Activated naive CD4-positive, alpha-beta T cell (primary cell): ENCODE measurements at places on chromosomes 6 and 20.

DNA sequence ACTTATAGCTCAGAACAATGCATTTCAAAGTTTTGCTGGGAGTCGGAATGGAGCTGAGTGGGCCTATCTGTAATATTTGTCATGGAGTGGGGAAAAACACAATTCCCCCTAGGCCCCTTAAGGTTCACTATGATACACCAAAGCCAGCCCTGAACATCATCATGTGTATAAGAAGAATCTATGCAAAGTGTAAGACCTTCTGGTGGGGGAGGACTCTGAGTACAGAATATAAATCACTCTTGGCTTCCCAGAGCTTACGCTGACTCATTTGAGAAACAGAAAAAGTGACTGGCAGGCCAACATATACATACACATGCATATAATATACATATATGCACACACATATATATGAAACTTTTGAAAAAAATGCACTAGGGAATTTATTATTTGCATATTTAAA, 54.1 kb upstream of the UBR2 start:
- no peak for DNase-seq

DNA sequence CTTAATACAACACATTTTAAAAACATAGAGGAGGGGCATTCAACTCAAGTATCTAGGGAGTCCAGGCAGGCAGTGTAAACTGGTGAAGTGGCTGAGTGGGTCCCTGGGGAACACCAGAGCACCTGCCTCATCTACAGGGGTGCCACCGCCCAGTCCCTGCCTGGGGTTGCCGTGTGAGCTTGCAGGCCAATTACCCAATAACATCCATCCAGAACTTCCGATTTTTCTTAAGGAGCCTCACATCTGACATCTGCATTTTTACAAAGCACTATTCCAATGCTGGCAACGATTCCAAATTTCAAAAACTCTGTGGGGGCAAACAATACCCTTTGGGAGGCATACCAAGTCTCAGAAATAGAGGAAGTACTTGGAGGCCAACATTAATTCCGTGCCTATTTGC, 288.4 kb upstream of the TSHZ2 start:
- DNase-seq = no peak

DNA sequence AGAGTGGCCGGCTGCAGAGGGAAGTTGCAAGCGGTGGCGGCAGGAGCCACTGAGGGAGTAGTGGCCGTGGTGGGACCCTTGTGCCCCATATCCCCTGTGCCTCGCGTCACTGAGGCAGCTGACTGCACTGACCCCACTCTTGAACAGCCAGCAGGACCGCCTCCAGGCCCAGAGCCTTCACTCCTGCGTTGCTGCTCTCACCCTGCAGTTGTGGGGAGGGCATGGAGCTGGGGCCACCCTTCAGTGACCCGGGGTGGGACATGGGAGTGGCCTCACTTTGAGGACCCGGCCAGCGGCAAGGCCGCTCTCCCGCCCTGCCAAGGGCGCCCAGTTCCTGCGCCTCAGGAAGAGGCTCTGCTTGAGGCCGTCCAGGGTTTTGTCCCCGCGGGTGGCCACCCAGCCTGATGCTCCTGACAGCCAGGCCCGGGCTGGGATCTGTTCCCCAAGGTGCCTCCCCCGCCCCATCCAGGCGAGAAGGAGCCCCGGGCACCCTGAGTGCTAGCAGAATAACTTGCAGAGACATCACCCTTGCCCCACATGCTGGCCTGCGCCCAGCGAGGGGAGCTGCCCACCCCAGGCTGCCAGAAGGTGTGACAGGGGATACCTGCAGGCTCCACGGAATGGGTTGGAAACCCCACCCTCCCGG, 44.4 kb downstream of the HLA-DRA start:
- no peak for DNase-seq

DNA sequence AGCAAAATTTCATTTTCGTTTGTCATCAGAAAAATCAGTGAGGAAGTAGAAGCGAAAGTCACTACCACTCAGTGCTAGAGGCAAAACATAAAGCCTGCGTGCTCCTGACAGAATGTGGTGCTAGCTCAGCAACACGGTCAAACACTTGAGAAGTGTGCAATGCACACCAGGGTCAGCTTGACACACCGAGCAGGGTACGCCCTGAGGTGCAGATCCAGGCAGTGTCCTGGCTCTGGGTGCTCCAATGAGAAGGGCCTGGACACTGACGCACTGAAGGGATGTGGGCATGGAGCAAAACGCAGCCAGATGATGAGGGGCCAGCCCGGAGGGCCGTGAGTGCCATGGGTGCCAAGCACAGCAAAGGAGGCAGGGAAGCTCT, 5.9 kb downstream of the RNASET2 start:
- DNase-seq = no peak

GRCh38 chr6:135073217-135073616, 18.6 kb upstream of the HBS1L start:
- no peak for DNase-seq

- DNase-seq = no peak
Observed at GRCh38 chr6:132937466-132937906, 123.1 kb downstream of the RPS12 start.

GRCh38 chr6:40599555-40599954, 12.4 kb upstream of the LRFN2 start:
- no peak for DNase-seq

DNA sequence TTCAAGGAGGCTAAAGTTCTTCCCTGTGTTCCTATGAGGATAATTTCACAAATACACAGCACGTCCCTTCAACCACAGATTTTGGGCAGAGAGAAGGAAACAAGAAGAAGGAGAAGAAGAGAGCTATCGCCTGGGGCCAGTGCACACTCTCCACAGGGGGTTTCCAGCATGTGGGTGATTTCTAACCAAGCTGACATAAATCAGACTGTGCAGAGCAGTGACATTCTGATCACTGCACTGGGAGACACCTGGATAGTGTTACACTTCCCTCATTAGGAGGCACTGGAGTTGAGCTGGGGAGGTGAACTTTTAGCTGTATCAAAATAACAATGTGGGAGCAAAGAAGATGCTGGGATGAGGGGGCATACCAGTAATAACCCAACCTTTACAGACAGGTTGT, 71.8 kb upstream of the CENPW start:
- no peak for DNase-seq

DNA sequence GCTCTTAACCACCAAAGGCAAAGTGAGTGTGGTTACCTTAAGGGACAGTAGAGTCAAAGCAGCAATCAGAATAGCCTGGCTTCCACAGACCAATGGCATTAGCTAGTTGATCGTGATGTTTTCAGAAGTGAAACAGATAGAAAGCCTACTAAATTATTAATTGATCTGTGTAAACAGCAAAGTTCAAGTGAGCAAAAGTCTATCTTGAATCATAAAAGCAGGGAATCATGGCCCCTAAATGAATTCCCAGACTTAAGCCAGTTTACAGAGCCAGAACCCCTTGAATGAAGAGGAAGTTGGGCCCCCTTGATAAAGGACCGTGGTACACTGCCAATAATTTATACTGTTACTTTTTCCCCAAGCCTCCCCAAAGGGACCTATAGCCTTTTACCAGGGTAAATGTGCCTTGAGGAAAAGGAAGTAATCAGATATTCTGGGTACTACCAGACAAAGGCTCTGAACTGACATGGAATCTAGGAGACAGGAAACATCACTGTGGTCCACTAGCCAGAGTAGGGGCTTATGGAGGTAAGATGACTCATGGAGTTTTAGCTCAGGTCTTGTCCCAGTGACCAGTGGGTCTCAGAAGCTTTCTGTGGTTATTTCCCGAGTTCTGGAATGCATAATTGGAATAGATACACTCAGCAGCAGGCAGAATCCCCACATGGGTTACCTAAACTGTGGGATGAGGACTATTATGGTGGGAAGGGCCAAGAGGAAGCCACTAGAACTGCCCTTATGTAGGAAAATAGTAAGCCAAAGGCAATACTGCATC, 317.5 kb downstream of the CD83 start:
- no peak for DNase-seq

DNA sequence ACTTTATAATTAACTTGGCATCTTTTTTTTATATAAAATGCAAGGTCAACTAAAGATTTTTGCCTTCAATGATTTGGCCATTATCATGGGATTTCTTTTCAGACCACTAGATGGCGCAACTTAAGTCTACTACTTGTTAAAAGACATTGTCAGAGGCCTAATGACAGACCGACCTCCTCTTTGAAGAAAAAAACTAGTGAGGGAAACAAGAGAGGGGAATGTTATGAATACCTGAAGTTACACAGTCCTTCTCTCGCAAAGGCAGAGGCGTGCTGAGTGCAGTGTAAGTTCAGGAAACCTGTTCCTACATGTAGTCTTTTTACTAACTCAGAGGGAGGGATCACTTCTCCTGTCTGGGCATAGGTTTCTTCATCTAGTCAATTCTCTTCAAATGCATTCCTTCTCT, 9.3 kb downstream of the TRAPPC3L start:
- no peak for DNase-seq

GRCh38 chr20:35730583-35731468, 11.2 kb downstream of the RBM39 start:
- DNase-seq = no peak

DNA sequence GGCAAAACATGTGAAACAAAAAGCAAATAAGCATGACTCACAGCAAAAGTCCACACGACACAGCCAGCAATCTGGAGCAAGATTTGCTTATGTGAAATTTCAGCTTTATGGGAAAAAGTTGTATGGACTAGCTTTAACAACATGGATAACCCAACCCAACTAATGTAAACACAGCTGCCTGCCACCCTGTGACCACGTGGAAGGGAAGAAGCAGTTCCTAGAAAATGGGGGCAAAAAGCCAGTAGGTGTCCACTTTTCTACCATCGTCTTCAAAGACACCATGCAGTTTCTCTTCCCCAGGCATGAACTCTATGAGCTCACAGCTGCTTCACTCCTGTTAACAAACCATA, 425.4 kb upstream of the RNF217 start:
- no peak for DNase-seq

DNA sequence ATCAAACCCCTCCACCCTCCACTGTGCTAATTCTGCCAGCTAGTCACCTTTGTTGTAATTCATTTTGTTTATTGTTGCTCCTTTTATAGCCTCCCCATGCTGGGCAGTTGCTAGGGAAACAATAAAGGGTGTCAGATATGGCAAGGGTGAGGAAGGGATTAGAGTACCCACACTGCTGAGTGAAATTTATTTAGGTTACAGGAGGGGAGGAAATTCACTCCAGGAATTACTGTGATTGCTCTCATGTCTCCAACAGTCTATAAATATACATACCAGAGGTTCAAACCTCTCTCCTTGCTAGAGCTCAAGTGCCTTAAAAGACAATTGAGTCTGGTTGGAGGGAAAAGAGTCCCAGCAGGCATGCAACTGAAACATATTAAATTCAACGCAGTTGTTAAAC, 90.6 kb upstream of the ADGRF1 start:
- no peak for DNase-seq

DNA sequence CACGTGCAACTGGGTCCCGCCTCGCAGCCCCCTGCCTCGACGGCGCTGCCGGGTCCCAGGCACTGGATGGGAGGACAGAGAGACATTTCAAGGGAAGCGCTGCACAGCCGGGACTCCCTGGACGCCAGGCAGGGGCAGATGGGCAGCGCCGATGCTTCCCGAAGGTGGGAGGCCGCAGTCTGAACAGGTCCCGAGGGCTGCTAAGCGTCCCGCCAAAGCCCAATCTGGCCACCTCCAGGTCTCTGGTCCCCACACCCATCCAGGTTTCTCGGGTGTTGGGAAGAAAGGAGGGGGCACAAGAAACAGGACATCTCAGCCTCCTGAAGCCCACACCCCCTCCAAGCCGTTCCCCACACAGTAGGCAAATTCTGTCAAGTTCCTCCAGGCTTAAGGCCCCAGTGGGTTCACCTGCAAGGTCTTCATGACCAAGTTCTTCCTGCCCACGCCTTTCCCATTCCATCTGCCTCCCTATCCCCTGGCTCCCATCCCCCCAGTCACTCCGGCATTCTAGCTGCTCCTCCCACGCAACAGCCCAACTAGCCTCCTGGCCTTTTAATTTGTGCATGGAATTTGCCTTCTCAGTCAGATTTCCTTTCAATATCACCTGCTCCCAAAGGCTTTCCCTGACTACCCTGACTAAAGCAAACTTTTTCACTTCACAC, 5.4 kb upstream of the CPXM1 start:
- DNase-seq = no peak

DNA sequence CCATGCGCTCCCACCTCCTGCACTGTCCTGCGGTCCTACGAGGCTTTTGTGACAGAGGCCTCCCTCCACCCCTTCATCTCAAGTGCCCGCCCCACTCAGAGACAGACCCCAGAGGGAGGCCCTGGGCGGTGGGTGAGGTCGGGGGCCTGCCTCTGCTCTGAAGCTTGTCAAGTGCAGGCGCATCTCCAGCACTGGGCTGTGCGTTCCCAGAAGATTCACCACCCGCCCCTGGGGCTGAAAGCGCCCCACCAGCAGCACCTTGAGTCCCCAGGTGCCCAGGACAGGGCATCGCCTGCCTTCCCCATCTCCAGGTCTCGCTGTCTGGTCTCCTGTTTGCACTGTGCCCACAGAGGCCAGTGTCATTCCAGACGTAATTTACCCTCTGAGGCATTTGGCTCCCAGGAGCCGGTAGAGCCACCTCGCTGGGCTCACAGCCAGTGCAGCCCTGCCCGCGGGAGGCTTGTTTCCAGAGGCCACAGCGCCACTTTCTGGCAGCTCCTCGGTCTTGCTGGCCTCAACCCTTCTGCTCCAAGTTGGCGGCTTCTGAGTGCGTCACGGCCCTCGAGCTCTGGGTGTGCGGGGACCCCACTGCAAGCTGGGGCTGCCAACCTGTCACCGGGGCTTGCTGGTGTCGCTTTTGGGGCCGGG, 191.1 kb downstream of the TAF4 start:
- DNase-seq = no peak

GRCh38 chr20:5504061-5504739, 187.4 kb upstream of the PROKR2 start:
- DNase-seq = no peak

DNA sequence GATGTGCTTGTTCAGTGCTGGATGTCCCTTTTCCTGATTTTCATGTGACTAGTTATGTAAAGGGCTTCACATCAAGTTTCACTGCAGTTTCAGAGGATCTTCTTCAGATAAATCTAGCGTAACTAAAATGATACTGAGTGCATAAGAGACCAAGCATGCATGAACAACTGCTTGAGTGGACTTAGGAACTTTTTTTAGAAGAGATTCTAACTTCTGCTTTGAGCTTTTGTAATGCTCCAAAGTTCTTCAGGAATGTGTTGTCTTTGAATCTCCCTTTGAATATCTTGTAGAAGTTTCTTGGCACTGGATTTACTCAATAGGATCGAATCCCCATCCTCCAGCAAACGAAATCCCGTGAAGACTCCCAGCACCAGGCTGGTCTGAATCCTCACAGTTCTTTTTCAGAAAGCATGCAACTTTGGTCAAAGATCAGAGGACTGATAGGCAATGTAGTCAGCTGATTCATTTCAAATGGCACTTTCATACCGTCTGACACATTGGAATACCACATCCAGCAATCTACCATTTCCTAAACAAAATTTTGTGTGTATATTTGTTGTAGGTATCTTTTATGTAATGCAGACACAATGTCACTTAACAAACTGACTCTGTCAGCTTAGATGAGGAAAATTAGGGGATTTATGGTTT, 33.2 kb downstream of the ENPP1 start:
- no peak for DNase-seq
